ENCODE measurements at places on chromosomes 1 and 21. TPM values are rescaled to one million over a fixed set of nuclear protein-coding genes. Genes with fewer than 3 reads are reported as not detected.

The LCE1C gene
- not detected for total RNA-seq

The KLHL21 gene
- 38.3 TPM for total RNA-seq

DNA sequence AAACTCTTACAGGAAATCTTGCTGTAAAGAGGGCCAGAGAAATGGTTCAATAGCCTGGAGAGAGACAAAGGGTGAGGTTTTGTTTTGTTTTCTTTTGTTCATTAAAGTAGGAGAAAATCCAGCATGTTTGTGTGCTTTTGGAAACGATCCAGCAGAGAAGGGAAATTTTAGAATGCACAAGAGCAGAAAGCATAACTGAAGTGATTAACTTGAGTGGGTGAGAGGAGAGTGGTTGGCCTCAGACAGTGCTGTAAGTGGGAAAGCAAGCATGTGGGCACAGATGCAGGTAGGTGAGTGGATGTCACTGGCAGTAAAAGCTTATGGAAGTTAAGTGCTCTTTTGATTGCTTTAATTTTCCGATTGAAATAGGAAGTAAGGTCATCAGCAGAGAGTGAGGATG is 50.2 kb downstream of the EEIG2 start:
- peaks cover 16% of the 10 kb centered on the region for H3K4me1 ChIP-seq
- no peaks in the 10 kb centered on the region for H3K27me3 ChIP-seq
- peaks cover 3% of the 10 kb centered on the region for H3K36me3 ChIP-seq
- no peak overlapping the region for H3K4me3 ChIP-seq
- no peak for DNase-seq
- peak overlapping the region; percentile 60 for H3K27ac ChIP-seq

DNA sequence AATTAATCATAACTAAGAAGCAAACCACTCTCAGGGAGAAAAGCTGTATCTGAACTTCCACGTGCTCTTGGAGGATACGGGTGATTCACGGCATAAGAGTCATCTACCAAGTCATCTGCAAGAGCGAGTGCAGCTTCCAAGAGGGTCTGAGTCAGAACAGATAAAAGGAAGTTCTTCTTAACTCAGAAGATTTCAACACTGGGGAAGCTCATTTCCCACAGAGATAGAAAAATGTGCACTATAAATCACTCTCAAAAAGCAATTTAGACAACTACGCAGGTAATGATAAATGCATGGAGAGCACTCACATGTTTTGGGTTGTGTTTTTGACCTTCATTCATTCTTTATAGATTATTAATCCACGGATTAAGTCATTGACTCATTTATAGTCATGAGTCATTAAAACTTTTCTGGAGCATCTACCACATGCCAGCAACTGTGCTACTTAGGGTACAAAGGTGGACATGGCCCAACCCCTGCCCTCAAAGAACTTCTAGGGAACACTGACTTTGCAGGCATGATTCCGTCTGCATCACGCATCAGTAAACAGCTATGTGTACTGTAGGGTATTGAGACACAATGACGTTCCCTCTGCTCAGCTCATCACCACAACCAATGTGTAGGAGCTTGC is 20.8 kb downstream of the KCNJ15 start:
- no peak overlapping the region for H3K4me3 ChIP-seq
- H3K36me3 ChIP-seq = no peaks in the 10 kb centered on the region
- H3K4me1 ChIP-seq = peaks cover 18% of the 10 kb centered on the region
- no peak for DNase-seq
- H3K27me3 ChIP-seq = no peaks in the 10 kb centered on the region

GRCh38 chr1:83931658-83932253 is 67.2 kb downstream of the TTLL7 start:
- H3K36me3 ChIP-seq = peaks cover under 1% of the 10 kb centered on the region
- H3K4me3 ChIP-seq = no peak overlapping the region
- H3K27ac ChIP-seq = no peak overlapping the region
- no peak for DNase-seq
- peaks cover 10% of the 10 kb centered on the region for H3K4me1 ChIP-seq

DNA sequence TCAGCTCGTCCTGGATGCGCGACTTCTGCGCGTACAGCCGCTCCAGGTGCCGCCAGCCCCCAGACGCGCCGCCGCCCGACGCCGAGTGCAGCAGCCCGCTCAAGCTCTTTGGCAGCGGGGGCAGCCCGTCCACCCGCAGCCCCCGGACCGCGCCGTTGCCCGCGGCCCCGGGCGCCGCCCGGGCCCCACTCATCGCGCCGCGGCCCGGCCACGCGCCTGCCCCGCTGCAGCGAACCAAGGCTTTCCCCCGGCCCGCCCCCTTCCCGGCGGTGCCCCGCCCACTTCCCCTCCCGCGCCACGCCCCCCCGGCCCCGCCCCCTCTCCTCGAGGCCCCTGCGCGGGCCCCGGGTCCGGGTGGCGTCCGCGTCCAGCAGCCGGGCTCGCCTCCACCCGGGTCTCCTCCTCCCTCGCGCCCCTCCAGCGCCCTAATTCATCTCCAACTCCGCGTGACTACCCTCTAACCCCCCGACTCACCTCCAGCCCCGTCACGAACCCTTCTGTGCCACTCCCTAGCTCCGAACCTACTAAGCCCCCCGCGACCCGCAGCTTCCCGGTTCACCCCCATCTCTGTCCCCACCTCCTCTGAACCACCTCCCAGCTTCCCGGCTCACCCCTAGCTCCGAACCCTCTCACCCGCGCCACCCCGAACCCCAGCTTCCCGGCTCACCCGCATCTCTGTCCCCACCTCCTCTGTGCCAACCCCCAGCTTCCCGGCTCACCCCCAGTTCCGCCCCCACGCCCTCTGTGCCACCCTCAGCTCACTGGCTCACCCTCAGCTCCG is at the start of gene FAM89A:
Gene FAM89A (minus strand): TSS at position 236 of the 781 bp plus-strand sequence. CDS start 43 bp downstream, at position 193.
- no peak within 1 kb of the TSS for H3K27ac ChIP-seq
- H3K4me1 ChIP-seq = peaks cover 24% of the 10 kb centered on the region
- no peak for DNase-seq
- peaks cover 3% of the 10 kb centered on the region for H3K27me3 ChIP-seq

The KRTAP19-3 gene
- total RNA-seq = not detected

DNA sequence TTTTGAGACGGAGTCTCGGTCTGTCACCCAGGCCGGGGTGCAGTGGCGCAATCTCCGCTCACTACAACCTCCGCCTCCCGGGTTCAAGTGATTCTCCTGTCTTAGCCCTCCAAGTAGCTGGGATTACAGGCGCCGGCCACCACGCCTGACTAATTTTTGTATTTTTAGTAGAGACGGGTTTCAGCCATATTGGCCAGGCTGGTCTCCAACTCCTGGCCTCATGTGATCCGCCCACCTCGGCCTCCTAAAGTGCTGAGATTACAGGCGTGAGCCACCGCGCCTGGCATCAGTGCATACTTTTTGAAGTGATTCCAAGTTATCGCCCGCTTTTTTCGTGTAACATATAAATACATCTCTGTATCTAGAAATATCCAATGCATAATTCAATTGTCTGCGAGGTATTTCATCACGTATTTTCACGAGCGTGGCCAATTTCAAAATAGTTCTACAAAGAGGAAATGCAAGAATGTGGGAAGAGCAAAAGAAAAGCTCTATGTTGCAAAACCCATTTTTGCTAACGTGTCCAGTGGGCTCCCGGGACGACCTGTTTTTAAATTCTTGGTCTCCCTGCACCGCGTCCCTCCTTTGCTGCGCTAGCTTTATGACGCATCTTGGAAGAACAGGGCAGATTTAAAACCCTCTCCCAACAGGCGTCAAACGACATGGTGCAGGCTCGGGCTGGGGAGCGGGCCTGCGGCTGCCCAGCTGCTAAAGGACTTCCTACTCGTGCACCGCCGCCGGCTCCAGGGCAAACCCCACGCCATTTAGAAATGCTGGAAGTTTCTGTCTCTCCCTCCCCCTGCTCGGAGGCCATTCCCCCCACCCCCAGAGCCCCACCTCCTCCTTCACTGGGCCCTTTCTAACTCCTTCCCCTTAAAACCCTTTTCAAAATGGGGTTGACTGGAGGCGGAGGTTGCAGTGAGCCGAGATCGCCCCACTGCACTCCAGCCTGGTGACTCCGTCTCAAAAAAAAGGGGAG is 923 bp upstream of the IFNGR2 start:
- no peak for DNase-seq
- H3K36me3 ChIP-seq = peaks cover 2% of the 10 kb centered on the region
- H3K27me3 ChIP-seq = no peaks in the 10 kb centered on the region

DNA sequence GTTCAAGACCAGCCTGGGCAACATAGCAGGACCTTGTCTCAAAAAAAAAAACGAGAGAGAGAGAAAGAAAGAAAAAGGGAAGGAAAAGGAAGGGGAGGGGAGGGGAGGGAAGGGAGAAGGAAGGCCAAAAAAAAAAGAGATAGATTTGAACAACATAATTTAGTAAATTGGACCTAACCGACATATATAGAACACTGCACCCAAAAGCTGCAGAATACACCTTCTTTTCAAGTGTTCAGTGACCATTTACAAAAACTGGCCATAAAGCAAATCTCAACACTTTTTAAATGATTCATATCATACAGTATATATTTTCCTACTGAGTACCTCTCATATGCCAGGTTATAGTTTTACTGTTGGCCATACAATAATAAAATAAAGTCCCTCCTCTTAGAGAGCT is 6.9 kb downstream of the TSTD1 start:
- H3K27me3 ChIP-seq = no peaks in the 10 kb centered on the region
- no peak for DNase-seq
- H3K27ac ChIP-seq = no peak overlapping the region

DNA sequence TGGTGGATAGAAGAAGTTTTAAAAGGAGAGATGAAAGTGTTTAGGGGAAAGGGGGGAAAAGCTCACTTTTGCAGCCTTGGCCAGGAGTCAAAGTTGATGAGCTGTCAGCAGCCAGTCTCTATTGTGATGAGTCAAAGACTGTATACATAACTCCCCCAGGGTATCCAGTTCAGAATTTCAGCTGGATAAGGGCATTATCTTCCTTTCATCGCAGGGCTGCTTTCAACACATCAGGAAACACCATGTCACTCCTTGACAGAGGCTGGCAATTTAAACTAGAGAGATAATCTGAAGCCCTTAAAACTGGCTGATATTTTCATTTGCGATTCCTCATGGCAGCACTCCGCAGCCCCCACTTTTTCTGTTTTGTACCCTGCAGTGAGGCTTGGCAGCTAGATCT is 328.5 kb downstream of the TBX15 start:
- peaks cover 2% of the 10 kb centered on the region for H3K36me3 ChIP-seq
- no peak overlapping the region for H3K27ac ChIP-seq
- no peak for DNase-seq

DNA sequence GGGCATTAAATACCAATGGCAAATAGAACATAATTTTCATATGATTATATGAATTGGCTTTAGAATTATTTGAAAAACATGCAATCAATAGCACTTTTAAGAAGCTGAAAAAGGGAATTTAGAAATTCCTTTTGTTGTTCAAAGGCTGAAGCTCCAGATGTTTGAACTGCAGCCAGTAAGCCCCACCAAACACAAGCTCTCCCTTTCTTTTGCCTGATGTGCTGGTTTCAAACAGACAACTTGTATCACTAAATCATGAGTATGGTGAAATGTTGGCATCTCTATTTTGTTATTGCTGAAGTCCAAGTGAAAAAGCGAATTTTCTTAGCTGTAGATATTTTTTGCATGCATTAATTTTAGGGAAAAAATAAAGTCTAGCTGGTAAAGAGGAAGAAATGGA is 27.5 kb upstream of the NCAM2 start:
- no peaks in the 10 kb centered on the region for H3K27me3 ChIP-seq
- no peaks in the 10 kb centered on the region for H3K36me3 ChIP-seq
- H3K4me3 ChIP-seq = no peak overlapping the region
- H3K27ac ChIP-seq = no peak overlapping the region
- H3K4me1 ChIP-seq = peaks cover 29% of the 10 kb centered on the region
- no peak for DNase-seq

GRCh38 chr1:18458133-18459092 is 22.3 kb upstream of the KLHDC7A start:
- no peak overlapping the region for H3K4me3 ChIP-seq
- H3K4me1 ChIP-seq = no peaks in the 10 kb centered on the region
- peaks cover 33% of the 10 kb centered on the region for H3K27me3 ChIP-seq
- no peaks in the 10 kb centered on the region for H3K36me3 ChIP-seq
- no peak overlapping the region for H3K27ac ChIP-seq

The ID3 gene
- total RNA-seq = 330 TPM

DNA sequence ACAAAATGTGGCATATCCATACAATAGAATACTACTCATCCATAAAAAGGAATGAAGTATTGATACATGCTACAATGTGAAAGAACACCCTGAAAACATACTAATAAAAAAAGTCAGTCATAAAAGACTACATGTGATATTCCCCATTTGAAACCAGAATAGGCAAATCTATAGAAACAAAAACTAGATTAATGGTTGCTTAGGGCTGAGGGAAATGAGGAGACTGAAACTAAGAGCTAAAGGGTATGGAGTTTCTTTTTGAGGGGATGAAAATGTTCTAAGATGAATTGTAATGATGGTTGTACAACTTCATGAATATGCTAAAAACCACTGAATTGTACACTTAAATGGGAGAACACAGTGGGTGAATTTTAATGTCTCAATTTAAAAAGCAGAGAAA is 50.9 kb downstream of the ACBD6 start:
- H3K4me3 ChIP-seq = no peak overlapping the region
- no peak overlapping the region for H3K27ac ChIP-seq
- no peak for DNase-seq
- no peaks in the 10 kb centered on the region for H3K27me3 ChIP-seq
- no peaks in the 10 kb centered on the region for H3K4me1 ChIP-seq

- H3K27me3 ChIP-seq = no peaks in the 10 kb centered on the region
- DNase-seq = no peak
- H3K27ac ChIP-seq = peak overlapping the region; percentile 38
- peaks cover 25% of the 10 kb centered on the region for H3K4me1 ChIP-seq
These were observed 60.1 kb downstream of the HNRNPR start for GRCh38 chr1:23283667-23284602.

GRCh38 chr1:68706639-68707317 is 209.9 kb upstream of the DEPDC1 start:
- peaks cover 3% of the 10 kb centered on the region for H3K27me3 ChIP-seq
- H3K4me3 ChIP-seq = no peak overlapping the region
- H3K4me1 ChIP-seq = no peaks in the 10 kb centered on the region
- H3K36me3 ChIP-seq = no peaks in the 10 kb centered on the region
- H3K27ac ChIP-seq = no peak overlapping the region

DNA sequence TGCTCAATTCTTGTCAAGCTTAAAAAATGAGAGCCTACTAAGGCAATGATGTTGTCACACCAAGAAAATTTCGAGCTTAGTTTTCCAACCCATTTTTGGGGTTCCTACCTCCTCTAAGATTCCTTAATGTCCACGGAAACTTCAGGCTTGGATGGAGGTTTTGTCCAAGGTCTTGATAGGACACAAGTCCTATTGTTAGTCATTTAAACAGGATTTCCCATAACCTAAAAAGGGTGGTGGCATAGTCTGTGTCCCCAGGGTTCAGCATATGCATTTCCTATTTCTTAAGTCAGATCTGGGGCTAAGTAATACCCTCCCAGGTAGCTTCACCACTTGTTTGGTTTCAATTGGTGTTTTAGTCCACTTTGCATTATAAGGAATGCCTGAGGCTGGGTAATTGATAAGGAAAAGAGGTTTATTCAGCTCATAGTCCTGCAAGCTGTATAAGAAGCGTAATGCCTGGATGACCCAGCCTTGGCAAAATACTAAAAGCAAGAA is 10.9 kb upstream of the PADI2 start:
- peak overlapping the region; percentile 5 for H3K27ac ChIP-seq
- peaks cover 40% of the 10 kb centered on the region for H3K4me1 ChIP-seq
- no peak overlapping the region for H3K4me3 ChIP-seq
- H3K27me3 ChIP-seq = no peaks in the 10 kb centered on the region

Measured in chondrocyte (in vitro differentiated cells).